ENCODE measurements at places on chromosomes 16 and 17.

- peak; percentile 31 for DNase-seq
Observed at GRCh38 chr17:42403150-42403549, 14.9 kb upstream of the STAT3 start.

- no peak for DNase-seq
Observed at GRCh38 chr16:89491238-89491869, 993 bp upstream of the ANKRD11 start.

DNA sequence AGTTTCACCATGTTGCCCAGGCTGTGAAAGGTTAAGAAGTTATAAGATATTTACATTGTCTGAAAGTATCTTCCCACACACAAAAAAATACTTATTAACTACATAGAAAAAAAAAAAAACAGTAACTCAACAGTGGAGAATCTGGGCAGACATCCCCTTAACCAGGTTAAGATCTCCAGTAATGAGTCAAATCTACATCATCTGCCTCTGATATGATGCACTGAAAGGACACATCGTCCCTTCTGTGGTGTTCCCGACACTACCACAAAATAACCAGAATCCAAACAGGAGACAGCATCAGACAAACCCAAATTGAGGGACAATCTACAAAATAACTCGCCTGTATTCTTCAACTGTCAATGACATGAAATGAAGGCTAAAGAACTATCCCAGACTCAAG, 40.0 kb downstream of the CMTM4 start:
- no peak for DNase-seq

GRCh38 chr17:44831371-44831770, 1.3 kb upstream of the GJC1 start:
- no peak for DNase-seq

- no peak for DNase-seq
Observed at GRCh38 chr17:32794533-32795246, 82.2 kb downstream of the MYO1D start.

DNA sequence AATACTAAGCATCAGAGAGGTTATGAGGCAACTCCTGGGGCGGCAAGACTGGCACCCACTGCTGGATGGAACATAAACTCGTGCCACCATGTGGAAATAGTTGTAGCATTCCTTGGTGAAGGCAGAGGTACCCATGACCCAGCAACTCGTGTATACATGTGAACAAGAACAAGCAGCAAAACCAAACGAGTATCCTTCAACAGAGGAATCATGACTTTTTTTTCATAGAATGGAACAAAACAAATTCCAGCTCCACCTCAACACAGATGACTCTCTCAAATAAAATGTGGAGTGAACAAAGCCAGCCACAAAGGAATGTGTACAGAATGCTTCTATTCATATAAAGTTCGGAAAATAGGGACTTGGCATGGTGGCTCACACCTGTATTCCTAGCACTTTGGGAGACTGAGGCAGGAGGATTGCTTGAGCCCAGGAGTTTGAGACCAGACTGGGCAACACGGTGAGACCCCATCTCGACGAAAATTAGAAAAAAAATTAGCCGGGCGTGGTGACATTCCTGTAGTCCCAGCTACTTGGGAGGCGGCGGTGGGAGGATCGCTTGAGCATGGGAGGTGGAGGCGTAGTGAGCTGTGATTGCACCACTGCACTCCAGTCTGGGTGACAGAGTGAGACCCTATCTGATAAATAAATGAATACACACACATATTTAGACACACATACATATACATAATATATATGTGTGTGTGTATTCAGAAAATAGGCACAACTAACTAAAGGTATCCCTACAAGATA, 35.3 kb downstream of the B9D1 start:
- no peak for DNase-seq

DNA sequence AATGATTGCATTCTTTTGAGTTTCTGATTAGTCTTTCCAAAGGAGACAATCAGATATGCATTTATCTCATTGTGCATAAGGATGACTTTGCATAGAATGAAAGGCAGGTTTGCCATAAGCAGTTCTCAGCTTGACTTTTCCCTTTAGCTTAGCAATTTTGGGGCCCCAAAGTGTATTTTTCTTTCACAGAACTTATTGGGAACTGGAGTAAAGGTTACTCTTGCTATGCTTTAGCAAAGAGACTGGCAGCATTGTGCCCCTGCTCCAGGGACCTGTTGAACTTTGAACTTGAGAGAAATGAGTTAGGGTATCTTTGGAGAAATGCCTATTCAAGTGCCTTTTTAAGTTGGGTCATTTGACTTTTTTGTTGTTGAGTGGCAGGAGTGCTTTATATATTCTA, 17.0 kb downstream of the TAT start:
- no peak for DNase-seq

GRCh38 chr16:1681032-1681431, 3.0 kb downstream of the JPT2 start:
- no peak for DNase-seq

- no peak for DNase-seq
Observed at GRCh38 chr17:4577386-4577993, 6.8 kb upstream of the SMTNL2 start.

GRCh38 chr17:44997733-44998520, 29.8 kb upstream of the C1QL1 start:
- no peak for DNase-seq

- no peak for DNase-seq
Observed at GRCh38 chr17:78962345-78962983, 17.3 kb downstream of the LGALS3BP start.

DNA sequence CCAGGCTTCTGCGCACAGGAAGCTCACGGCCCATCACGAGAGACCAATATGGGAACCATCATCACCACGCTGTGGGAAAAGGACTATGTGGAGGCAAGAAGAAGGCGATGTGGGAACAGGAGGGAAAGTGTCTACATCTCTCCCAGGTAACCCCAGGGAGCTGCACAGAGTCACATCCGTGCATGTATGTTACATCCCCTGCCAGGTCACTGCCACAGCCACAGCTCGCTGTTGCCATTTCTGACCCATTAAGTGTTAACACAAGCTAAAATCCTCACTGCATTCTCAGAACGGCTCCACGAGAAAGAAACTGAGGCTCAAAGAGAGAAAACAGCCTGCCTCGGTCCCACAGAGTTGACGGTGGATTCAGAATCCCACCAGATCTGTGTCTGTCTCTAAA, 319.1 kb downstream of the FOXL1 start:
- no peak for DNase-seq

- peak; percentile 54 for DNase-seq
Observed at GRCh38 chr17:62966426-62967204, 580 bp downstream of the TANC2 start.

DNA sequence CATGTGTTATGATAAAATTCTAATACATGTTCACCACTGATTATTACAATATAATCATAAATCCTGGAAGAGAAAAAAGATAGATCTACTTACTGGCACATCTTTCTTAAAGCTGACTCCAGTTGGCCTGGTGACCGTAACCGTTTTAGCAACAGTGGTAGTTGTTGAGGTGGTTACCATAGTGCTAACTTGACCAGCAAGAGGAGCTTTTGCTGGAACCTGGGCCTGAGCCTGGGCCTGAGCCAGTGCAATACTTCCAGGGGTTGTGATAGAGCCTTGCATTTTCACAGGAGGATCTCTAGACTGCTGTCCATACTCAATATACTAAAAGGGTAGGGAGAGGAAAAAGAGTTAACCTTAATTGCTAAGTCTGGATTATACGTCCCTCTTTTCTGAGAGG, 36.2 kb downstream of the SETD6 start:
- no peak for DNase-seq

DNA sequence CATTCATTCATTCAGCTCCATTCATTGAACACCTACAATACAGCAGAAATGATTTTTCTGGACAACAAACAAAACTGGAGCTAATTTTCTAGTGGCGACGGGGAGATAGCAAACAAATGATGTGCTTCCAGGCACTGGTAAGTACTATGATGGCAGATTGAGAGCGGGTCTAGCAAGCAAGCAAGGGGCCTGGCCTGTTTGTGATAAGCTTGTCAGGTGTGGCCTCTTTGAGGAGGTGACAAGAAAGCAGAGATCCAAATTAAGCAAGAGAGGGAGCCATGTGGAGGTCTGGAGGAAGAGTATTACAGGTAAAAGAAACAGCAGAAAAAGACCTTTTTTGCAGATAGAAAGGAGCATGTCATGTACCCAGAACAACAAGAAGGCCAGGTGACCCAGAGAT, 216.1 kb upstream of the CPHXL start:
- DNase-seq, result no peak

- no peak for DNase-seq
Observed at GRCh38 chr17:4049546-4049945, 85.3 kb upstream of the ATP2A3 start.

GRCh38 chr17:2214047-2214928, 89.3 kb downstream of the SMG6 start:
- DNase-seq, result no peak

DNA sequence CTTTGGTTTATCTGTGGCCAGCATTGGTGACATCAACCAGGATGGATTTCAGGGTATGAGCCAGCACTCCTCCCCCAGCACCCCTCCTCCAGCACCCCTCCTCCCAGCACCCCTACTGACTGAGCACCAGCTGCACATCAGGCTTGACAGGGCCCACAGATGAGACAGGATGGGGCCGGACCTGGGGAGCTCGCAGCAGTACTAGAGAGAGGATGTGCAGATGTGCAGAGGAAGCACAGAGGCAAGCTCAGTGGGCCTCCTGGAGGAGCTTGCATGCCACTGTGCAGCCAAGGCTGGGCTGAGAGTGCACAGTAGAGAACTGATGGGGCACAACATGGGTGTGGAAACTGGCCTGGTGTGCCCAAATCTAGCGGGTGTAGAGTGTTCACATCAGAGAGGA, 16.2 kb downstream of the ITGA3 start:
- DNase-seq, result no peak

DNA sequence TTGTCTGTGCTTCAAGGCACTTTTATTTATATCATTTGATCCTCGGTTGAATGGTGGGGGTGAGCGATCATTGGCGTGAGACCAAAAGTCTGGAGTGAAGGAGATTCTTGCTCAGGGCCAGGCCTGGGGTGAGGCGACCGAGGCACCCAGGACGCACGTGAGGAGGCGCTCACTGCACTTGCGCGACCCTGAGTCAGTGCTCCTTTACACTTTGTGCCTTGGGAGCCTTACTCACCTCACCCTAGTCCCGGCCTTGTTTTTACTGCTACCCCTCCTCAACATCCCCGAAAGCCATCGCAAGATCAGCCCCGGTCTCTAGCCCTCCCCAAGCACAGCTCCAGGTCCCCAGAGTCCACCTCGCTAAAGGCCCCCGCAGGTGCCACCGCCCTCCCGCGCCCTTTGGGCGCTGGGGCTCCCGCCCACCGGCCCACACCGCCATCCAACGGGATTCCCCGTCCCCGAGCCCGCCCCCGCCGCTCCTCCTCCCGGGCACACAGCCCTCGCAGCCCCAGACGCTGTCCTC, 496 bp downstream of the EZH1 start:
- peak; percentile 44 for DNase-seq

- no peak for DNase-seq
Observed at GRCh38 chr16:17301184-17301583, 169.6 kb downstream of the XYLT1 start.

- DNase-seq, result no peak
Observed at GRCh38 chr16:14560523-14560922, 69.5 kb downstream of the PARN start.

DNA sequence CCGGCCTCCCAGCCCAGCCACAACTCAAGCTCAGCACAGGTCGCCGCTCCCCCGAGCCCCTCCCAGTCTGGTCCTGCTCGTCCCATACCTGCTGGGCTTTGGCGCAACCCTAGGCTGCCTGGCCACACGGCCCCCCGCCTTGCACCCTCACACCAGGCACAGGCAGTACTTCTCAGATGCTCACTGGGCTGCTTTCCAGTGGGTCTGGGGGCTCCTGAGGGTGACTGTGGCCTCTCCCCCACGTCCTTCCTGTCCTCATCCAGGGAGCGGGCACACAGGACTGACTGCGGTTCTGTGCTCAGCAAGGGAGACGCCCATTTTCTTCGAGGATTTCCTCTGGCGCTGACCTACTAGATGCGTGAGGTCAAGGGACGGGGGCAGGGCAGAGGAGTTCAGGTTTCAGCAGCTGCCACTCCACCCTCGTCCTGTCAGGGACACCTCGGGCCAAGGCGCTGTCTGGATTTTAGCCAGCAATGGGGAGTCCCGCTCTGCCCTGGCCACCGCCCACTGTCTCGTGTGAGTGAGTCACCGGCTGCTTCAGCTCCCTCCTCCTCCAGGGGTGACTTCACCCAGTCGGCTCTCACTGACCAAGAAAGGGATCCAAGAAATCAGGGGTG, 115.8 kb downstream of the NPIPB11 start:
- peak; percentile 43 for DNase-seq

DNA sequence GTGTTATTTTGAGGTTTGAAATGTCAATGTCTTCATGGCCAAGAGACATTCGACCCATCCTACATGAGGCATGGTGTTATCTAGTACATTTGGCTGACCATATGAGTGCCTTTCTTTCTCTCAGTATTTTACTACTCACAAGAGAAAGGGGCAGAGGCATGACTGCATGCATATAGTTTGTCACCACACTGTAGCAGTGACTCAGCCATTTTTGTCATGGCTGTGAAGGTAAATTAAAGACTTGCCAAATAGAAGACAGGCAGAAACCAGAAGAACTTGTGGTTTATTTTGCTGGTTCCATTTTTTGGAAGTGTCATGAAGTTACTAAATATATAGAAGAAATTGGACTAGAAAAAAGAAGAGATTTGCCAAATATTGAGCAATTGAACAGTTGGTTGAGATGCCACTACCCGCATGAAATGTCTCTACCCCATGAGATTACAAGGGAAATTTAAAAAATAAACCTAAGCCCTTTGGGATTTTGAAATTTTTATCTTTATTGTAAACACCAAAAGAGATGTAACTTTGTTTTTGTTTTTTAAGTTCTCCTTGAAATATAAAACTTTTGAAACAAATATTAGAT, 170.3 kb downstream of the CHD9 start:
- no peak for DNase-seq

DNA sequence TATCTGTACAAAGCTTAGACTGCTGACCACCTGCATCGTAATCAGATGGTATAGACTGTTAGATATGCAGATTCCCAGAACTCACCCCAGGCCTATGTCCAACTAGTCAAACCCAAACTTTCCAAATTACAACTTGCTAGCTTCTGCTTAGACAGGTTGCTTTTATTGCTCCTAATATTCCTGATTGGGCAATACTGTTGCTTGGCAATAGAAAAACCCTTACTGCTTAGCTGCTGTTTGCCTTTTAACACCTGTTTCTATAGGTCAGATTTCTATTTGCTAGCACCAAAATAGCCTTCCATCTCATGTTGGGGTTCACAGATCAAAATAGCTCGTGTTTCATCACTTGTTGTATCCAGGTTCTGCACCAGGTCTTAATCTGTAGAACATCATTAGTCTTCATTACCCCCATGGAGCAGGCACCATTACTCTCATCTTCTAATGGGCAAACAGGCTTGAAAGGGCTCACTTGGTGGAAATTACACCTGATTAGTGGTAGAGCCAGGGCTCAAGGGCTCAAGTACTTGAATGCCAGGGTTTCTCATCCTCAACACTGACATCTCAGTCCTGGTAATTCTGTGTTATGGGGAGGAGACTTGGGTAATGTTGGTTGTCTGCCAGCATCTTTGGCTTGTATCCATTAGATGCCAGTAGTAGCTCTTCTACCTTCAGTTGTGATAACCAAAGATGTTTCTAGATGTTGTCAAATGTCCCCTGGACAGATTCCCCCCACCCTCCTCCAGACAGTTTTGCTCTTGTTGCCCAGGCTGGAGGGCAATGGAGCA, 2.7 kb downstream of the ZP2 start:
- DNase-seq, result no peak

- no peak for DNase-seq
Observed at GRCh38 chr16:57600952-57601580, 27.4 kb upstream of the ADGRG1 start.

GRCh38 chr17:31926100-31926729, 10.6 kb upstream of the SUZ12 start:
- DNase-seq, result no peak

- DNase-seq, result no peak
Observed at GRCh38 chr17:37672548-37673078, 29.4 kb upstream of the DDX52 start.

Measured in activated T-cell treated with anti-CD3 and anti-CD28 coated beads for 1 hour (primary cell).